Lower leg skin (tissue), 4 donors: ENCODE measurements at places on chromosomes 11 and 22. TPM values are rescaled to one million over a fixed set of nuclear protein-coding genes. Genes with fewer than 3 reads are reported as not detected.
A peak's percentile ranks its signal among the peaks of the same experiment; 100 is the strongest.

- no peak for DNase-seq
Observed at GRCh38 chr11:120261931-120262330, 22.0 kb downstream of the POU2F3 start.

DNA sequence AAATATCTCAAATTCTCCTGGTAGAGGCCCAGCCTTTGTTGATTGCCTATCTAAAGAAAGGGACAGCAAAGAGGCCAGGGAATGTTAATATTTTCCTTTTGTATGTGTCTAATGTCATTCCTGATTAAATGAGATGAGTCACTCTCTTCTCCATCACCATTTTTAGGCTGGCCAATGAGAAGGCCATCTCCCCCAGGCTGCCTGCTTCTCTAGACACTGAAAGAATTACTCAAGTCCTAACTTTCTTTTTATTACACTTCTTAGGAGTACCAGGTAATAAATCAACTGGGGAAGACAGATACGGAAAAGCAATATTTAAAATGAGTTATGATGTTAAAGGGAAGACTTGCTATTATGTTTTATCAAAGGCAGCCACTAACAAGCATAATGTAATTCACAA, 259.2 kb upstream of the SORL1-AS1 start:
- no peak for DNase-seq

- DNase-seq = no peak
Observed at GRCh38 chr22:19138217-19139000, 6.0 kb downstream of the ESS2 start.

GRCh38 chr11:29333993-29334775, 682.6 kb downstream of the KCNA4 start:
- no peak for DNase-seq

DNA sequence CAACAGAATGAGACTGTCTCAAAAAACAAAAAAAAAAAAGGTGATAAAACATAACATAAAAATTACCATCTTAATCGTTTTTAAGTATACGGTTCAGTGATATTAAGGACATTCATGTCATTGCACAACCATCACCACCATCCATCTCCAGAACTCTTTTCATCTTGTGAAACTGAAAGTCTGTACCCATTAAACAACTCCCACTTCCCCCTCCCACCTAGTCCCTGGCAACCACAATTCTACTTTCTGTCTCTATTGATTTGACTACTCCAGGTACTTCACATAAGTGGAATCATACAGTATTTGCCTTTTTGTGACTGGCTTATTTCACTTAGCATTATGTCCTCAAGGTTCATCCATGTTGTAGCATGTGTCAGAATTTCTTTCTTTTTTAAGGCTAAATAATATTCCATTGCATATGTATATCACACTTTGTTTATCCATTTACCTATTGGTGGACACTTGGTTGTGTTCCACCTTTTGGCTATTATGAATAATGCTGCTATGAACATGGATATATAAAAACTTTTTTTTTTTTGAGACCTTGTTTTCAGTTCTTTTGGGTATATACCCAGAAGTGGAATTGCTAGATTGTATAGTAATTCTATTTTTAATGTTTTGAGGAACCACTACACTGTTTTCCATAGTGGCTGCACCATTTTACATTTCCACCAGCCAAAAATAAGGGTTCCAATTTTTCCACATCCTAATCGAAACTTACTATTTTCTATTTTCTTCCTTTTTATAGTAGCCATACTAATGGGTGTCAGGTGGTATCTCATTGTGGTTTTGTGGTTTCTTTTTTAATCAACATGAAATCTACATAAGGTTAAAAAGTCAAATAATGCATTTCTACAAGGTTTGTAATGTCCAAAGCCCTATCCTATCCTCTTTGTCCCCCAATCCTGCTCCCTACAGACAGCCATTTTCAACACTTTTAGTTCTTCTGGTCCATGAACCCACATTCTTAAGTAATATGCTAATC, 23.4 kb upstream of the PIK3C2A start:
- no peak for DNase-seq

DNA sequence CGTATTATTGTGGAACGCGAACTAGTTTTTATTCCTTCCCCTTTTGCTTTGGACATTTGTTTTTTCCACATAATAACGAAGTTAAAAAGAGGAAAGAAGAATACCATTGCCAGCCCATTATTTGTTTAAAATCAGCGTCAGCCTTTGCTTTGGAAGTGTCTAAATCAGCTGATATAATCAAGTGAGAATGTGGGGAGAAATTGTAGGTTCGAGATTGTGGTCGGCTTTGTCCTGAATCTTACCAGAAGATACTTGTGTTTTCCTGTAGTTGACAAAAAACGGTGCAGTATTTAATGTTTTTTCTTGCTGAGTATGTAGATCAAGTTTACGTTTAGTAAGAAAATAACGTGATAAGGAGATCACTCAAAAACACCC, 935 bp downstream of the ZNF143 start:
- no peak for DNase-seq

DNA sequence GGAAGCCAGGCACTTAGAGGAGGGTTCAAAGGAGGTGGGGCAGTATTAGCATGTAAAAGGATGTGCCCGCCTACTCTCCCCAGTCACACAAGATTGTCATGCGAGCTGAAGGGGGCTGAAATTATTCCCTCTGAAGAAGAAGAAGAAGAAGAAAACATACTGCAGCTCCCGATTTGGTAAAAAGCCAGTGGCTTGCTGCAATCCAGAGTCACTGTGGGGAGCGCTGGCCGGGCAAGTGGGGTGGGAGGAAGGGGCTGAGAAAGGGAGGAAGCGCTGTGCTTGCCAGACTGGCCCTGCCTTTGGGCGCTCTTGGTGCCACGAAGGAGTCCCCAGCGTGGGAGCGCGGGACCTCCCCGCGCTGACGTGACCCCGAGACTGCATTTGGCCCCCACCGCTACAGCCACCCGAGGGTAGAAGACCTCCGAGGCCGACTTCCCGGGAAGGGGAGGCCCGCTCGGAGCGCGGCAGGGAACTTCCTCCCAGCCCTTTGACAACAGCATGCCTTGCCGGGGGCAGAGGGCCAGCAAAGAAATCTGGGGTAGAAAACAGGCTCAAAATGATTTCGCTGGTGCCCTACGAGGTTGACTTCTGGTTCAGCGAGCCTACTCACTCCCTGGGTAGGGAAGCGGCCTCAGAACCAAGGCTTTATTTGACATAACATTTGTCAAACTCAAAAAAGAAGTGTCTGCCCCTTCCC, 906.3 kb downstream of the DLG2 start:
- DNase-seq = no peak

- DNase-seq = no peak
Observed at GRCh38 chr22:45970705-45971407, 6.1 kb downstream of the WNT7B start.

DNA sequence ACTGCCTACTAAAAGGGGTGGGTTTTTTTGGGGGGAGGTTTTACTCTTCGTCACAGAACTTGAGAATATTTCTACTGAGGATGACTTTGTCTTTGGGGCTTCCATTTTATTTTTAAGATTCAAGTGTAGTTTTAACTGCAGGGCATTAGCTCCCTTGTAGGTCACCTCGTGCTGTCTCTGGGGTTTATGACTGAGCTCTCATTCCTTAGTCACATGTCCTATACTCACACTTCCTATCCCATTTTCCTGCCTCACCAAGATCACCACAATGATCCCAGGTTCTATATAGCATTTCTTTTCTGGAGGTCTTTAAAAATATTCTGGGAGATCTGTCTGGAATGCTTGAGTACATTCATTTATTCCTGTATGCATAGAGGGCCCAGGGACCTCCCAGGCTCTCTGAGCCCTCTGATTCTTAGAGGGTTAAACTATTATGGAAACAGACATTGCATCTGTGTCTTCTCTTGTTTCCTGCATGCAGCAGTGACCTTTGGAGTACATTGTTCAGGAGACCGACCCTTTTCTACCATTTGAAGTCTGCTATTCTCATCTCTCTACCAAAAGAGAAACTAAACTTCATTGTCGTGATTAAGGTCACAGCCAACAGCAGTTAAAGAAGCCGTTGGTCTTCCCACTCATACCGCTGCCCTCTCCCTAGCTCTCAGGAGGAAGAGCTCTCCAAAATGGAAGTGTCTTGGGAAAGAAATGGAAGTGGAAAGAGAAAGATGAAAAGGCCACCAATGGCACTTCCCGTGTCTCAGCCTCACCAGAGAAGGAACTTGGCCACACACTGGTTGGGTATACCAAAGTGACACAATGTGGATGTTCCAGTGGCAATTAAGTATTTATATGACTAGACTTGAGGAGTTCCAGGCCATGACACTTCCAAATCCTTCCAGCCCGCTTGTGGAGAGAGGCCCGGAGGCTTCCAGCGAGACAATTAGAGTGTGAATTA, 77.5 kb downstream of the ZBTB16 start:
- DNase-seq = no peak

DNA sequence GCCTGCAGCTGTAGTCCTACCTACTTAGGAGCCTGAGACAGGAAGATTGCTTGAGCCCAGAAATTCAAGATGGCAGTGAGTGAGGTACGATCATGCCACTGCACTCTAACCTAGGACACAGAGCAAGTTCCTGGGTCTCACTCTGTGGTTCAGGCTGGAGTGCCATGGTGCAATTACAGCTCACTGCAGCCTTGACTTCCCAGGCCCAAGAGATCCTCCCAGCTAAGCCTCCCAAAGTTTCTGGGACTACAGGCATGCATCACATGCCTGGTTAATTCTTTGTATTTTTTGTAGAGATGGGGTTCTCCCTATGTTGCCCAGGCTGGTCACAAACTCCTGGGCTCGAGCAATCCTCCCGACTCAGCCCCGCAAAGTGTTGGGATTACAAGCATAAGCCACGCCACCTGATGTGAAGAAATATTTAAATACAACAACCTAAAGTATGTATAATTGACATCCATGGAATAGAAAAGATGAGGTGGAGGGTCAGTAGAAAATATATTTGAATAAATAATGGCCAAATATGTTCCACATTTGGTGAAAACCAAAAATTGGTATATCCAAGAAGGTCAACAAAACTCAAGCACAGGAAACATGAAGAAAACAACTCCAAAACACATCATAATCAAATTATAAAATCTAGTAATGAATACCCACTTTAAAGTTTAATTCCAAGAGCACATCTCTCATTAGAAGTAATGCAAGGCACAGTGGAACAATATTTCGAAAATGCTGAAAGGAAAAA, 47.9 kb upstream of the IGLL5 start:
- no peak for DNase-seq

GRCh38 chr11:111353776-111354600, 25.1 kb downstream of the POU2AF1 start:
- no peak for DNase-seq

The SLC35E4 gene
- total RNA-seq = 17.0 TPM

The ABCC8 gene
- 0.11 TPM for total RNA-seq

- no peak for DNase-seq
Observed at GRCh38 chr22:26170795-26171580, 1.7 kb downstream of the SEZ6L start.

DNA sequence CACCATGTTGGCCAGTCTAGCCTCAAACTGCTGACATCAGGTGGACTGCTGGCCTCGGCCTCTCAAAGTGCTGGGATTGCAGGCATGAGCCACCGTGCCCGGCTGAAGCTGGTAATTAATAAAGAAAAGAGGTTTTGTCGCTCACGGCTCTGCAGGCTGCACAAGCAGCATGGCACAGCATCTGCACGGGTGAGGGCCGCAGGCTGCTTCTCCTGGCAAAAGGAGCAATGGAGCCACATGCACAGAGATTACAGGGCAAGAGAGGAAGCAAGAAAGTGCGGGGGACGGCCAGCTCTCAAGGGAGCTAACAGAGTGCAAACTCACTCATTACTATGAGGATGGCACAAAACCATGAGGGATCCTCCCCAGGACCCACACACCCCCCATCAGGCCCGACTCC, 4.7 kb upstream of the PARVB start:
- DNase-seq = no peak

DNA sequence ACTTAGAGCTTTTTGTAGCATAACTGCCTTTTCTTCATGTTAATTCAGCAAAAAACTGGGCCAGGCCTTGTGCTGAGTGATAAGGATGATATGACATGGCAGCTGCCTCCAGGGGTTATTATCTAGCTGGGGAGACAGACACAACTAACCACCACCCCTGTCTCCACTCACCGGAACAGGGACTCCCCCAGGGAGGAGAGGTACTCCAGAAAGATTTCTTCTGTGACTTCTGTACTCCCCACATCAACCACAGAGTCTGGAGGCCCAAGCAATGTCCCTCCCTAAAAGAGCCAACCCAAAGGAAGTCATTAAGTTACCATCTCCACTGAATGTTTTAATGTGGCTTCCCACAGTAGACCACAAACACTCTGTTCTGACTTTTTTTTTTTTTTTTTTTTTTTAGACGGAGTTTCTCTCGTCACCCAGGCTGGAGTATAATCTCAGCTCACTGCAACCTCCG, 14.3 kb upstream of the PMM1 start:
- no peak for DNase-seq

The DEPDC7 gene
- 3.4 TPM for total RNA-seq

DNA sequence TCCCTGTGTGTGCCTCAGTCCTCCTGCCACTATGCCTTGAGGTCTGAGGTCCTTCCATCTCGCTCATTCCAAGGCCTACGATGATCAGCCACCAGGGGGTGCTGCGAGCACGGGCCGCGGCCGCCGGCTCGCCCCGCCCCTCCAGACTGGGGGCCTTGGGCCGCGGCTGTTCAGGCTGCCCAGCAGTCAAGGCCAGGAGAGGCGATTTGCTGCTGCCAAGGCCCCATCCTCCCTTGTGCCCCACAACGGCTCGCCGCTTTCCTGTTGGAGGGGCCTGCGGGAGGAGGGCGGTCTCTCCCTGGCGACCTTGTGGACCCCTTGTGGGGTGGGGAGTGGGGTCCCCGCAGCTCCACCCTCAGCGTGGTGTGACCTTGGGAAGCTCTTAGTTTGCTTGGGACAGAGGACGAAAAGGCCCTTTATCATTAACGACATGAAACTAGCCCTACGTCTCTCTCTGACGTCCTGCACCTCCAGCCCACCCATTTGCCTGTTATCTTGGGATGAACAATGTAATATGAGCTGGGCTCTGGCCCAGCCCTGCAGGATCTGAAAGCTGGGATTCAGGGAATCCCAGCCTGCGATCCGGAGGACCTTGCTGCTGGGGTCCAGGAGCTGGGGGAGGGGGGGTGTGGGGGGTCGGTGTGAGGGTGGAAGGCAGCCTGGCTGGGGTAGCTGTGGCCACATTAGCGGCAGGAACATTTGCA, 5.3 kb upstream of the GALR3 start:
- peak; percentile 59 for DNase-seq

GRCh38 chr11:64553554-64554201, 37.3 kb upstream of the SLC22A12 start:
- no peak for DNase-seq

DNA sequence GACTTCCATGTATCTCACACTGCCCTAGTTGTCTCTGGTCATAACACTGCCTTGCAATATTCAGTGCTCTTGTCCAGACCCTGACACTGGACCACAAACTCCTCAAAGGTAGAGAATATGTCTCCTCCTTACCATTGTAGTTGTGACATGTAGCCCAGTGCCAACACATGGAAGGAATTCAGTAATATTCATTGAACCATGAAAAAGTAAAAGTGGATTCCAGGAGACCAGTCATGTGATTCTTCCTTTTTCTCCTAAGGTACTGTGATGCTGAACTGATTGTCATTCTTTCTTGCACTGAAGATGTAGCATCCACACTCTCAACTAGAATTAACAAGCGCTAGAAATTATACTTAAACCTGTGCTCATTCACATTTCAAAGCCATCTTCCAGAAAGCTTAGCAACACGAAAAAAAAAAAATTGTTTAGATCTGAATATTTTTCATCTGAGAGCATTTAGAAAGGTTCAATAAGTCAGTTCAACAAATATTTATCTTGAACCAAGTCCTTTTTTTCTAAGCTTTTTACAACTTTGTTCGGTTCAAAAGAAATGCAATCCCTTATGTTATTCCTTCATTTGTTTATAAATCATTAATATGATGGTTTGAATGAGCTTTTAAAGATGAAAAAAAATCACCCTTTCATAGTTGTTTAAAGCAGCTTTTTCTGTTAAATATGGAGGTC, 224.7 kb upstream of the BLID start:
- DNase-seq = no peak
